ENCODE measurements at places on chromosomes 12 and 14.

DNA sequence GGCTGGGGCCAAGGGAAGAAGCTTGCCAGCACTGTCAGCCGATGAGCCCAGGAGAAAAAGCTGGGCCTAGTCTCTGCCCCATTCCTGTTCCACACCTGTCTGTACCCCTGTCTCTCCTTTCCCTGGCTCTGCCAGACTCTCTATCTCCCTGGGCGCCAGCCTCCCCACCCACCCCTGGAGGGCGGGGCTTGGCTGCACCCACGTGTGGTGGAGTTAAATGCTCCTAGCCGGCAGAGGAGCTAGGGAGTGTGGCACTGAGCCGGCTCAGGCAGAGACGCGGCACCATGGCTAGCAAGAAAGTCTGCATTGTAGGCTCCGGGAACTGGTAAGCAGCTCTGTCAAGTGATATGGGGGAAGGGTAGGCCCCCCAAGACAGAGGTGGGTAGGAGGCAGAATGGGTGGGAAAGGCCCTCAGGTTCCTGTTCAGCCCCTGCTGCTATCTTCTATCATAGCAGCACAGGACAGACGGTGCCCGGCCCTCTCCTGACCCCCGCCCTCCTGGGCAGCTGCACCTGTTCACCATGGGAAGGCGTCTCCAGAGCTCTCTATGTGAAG lies at the start of gene GPD1:
GPD1 (plus strand) TSS at position 242 of the 555 bp plus-strand sequence; CDS start at position 285, 43 bp downstream.
- no peak for DNase-seq

DNA sequence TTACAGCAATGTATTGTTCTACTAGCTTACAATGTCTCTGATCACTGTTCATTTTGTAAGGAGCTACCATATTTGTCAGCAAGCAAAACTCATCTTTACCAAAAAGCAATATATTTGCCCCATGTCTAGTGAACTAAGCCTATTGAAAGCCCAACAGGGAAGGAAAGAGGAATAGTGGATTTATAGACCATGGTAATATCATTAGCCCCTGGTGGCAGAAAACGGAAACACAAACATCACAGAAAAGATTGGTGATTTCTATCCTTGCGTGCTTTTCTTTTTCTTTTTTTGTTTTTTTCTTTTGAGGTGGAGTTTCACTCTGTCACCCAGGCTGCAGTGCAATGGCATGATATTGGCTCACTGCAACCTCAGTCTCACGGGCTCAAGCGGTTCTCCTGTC lies 1562.4 kb upstream of the TMEM132C start:
- DNase-seq = no peak

DNA sequence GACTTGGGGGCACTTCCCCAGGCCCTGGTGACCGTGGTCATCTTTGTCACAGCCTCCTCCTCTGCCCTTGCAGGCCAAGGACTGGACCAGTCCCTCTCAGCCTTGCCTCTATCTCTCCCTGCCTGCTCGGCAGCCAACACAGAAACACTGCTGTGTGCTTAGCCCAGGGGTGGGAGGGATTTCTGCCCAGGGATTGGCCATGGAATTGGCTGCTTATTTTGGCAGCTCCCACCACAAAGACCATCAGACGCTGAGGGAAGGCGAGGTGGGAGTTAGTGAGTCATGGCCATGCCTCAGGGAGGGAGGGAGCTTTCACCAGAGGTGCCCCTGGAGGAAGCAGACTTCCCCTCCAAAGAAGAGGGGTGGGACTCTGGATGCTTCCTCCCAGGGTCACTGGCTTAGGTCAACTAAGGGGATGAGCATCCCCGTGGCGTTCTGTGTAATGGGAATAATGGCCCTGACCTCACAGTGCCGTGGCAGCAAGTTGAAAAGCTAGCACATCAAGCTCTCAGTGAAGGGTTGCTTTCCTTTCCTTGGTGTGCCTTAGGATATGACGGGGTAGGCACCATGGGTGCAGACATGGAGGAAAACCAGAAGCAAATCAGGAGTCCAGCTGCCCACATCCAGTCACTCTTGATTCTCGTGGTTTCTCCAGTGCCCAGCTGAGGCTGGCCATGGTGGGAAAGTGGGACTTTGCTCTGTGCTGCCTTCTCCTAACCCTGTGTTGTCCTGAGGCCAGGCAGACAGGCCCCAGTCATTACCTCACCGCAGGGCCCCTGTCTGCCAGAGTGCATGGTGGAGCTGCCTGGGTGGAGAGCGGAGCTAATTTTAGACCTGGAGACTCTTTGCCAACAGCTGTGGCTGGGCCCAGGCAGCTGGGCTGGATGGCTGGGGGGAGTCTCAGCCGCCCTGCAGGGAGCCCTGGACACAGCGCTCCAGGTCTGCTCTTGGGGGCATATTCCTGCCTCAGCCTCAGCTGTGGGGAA lies 21.4 kb downstream of the B4GALNT3 start:
- DNase-seq = no peak

DNA sequence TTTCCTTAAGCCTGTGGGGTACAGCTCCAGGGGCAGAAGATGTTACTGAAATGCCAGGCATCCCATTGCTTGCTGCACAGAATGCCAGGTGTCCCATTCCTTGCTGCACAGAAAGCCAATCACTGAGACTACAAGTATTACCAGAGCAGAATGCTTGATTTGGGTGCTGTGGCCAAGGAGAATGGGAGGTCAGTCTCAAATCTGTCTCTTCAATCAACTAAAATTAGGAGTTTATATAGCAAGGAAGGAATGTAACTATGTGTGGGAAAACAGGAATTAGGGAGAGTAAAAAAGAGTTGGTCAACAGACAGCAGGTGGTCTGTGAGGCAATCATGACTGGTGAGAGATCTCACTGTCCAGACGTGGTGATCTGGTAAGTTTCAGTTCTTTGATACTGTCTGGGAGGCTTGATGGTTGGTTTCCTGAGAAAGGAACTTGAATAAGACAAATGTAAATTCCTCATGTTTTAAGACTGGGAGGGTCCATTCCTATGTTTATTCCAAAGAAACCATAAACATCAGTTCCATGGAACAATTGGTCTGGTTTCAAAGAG lies 31.2 kb upstream of the VASH1 start:
- no peak for DNase-seq

GRCh38 chr14:68569970-68570409 lies 222.9 kb downstream of the ZFP36L1 start:
- no peak for DNase-seq

DNA sequence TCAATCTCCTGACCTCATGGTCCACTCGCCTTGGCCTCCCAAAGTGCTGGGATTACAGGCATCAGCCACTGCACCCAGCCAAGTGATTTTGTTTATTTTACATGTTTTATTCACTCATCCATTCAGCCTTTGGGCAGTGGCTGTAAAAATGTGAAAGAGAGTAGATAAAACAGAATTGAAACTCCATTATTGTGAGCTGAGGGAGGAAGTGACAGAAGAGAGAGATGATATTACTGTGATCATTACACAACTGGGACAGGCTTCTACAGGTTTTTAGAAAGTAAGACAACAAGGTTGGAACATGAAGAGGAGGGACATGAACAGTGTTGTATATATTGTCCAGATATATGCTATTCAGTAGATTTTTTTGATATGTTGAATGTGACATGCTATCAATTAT lies 25.0 kb downstream of the CREBL2 start:
- no peak for DNase-seq

GRCh38 chr14:94476023-94476422 lies at the start of gene SERPINA9:
TSS of gene SERPINA9 (minus strand) at chr14:94476197. CDS start at chr14:94469840, 6,357 bp downstream.
- DNase-seq = no peak
